ENCODE measurements at places on chromosomes 5 and 9.

DNA sequence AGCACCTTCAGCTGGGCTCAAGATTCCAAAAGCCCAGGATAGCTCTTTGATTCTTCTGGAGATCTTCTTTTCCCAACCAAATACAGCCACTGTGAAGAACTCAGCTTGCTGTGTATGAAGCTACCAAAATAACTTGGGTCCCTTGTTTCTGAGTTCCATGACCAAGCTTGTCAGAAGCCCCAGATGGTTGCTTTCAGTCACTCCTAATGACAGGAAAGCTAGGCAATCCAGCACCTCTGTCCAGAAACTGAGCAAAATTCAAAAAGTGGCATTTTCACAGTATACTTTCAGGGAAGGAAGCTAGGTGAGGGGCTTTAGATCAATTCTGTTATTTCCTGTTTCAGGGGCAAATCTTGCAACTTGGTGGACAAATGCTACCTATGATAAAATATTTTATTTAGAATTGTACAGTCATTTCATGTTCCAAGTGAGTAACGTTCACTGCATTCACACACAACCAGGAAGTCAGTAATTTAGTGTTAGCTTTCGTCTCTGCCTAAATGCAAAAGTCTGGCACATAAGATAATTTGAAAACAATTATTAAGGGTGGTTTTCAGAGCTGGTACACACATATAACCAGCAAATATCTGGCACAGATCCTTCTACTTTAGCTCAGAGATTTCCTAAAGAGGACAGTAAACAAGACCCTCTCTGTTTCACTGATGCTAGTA lies 330.1 kb downstream of the GLIS3 start:
- no peak for DNase-seq

DNA sequence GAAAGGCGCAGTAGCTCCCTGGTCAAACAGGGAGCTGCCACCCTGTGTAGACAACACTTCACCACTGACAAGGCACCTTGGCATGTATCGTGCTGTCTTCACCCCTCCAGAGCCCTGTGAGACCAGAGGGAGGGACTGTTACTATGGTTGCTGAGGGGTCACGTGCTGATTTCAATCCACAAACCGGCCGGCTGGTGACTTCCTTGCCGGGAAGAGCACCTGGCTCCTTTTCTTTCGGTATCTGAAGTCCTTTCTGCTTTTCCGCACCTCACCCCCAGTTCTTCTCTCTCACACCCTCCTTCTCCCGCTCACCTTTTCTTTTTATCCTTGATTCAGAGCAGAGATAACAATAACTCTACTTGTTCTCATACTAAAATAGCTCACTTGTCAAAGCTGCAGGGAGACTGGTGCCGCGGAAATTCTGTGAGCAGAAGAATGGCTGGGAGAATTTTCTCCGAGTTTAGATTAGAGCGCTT lies 327.2 kb downstream of the ZSWIM6 start:
- DNase-seq: no peak

GRCh38 chr9:87542141-87542540 lies 44.5 kb downstream of the DAPK1 start:
- no peak for DNase-seq

DNA sequence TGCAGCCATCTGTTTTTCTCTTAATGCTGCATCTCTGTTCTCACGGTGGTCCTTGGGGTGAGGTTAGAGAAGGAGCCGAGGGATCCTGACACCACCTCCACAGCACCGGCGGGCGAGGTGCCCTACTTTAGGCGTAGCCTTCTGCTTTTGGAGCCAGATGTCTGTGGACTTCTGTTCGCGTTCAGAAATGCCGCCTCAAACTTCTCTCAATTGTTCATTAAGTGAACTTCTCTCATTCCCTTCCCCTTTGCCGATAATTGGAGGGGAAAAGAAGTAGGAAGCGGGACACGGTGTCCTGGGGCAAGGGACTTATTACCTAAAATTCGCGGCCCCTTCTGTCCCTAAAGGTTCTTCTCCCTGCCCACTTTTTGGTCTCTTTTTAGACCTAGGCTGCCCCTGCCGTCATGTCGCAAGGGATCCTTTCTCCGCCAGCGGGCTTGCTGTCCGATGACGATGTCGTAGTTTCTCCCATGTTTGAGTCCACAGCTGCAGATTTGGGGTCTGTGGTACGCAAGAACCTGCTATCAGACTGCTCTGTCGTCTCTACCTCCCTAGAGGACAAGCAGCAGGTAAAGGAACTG lies 455 bp downstream of the KIF20A start:
- DNase-seq: no peak

GRCh38 chr5:137497396-137498290 lies 1.5 kb downstream of the SPOCK1 start:
- DNase-seq: no peak

- DNase-seq: no peak
These were observed 37.7 kb upstream of the PAPPA start for GRCh38 chr9:116115761-116116353.
